ENCODE measurements at places on chromosomes 6 and 20.

DNA sequence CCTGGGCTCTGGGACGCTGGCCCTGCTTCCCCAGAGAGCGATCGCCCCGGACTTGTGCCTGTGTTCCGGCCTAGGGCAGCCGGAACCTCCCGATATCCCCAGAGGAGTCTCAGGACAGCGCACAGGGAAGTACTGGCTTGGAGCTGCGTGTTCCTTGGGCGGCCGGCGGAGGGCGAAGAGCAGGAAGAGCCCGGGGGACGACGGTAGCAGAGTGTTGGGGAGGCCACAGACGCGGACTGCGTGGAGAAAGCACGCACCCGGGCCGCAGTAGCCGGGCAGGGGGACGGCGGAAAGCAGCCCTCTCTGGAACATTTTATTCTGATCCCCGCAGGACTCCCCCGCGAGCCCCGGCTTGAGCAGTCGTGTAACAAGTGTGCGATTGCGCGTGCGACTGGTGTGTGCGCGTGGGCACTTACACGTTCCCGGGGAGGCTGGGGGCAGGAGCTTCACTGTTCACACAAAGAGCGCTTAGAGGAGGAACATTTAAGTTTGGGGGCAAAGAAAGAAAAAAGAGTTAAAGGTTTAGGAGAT lies 36.1 kb downstream of the NCR2 start:
- peak; percentile 49 for DNase-seq

DNA sequence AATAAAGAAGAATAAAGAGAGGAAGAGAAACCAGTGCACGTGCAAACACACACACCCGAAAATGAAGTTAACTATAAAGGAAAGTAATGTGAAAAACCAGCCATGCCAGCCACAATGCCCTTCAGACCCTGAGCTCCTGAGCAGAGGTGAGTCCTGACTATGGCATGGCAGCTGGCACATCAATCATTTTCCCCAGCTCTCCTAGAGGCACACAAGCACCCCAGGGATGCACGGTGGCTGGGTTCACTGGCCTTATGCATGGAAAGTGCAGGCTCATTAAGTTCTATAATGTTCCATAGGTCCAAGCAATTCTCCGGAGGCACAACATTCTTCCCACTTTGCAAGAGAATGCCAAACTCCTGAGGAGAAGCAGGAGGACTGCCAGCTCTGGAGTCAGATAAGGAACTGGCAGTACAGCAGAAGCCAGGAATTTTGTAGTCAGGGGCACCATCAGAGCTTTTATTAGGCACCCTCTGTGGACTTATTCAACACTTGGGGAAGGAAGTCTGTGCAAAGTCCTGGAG lies 175.0 kb upstream of the PRDM1 start:
- DNase-seq: no peak

DNA sequence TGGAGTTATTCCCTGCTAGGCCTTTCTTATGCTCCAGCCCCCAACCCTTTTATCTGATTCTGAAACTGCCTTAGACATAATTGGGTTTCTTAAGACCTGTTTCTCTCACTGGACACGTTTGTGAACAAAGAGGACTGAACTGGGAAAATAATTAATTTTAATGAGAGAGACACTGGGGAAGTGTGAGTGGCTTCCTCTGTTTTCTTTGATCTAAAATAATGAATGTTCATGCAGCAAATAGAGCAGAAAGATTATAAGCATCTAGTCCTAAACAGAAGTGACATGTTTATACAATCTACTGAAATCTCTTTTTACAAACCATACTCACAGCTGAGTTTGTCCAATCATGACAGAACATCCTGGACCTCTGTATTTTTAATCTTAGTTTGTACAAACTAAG lies 157.6 kb downstream of the SH3BGRL2 start:
- DNase-seq: no peak

- no peak for DNase-seq
Measured at GRCh38 chr20:10428008-10428407, 6.0 kb downstream of the MKKS start.

GRCh38 chr6:164377348-164377918 lies 932.0 kb downstream of the C6orf118 start:
- no peak for DNase-seq
